ENCODE measurements at places on chromosomes 11 and 22.
A peak's percentile ranks its signal among the peaks of the same experiment; 100 is the strongest.

DNA sequence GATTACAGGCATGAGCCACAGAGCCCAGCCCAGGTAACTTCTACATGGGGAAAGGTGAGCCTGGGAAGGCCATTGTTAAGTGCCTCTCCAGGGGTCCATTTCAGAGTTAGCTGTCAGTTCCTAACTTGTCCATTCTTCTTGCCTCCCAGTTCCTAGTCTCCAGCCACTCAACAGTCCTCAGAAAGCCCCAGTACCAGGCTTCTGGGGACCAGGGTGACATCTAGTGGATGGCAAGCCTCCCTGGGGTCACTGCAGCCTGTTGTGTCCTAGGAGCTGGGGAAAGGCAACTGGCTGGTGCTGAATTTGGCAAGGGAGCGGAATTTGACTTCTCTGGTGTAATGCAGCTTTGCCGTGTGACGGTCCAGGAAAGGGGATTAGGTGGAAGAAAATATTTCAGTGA lies 2.1 kb downstream of the LGALS12 start:
- no peaks in the 10 kb centered on the region for H3K36me3 ChIP-seq
- no peak overlapping the region for H3K4me3 ChIP-seq
- no peaks in the 10 kb centered on the region for H3K27me3 ChIP-seq

- no peaks in the 10 kb centered on the region for H3K4me1 ChIP-seq
- no peak for DNase-seq
- H3K27ac ChIP-seq, result no peak overlapping the region
- no peak overlapping the region for H3K4me3 ChIP-seq
- H3K27me3 ChIP-seq, result no peaks in the 10 kb centered on the region
Observed at GRCh38 chr11:123505546-123506299, 75.7 kb downstream of the GRAMD1B start.

DNA sequence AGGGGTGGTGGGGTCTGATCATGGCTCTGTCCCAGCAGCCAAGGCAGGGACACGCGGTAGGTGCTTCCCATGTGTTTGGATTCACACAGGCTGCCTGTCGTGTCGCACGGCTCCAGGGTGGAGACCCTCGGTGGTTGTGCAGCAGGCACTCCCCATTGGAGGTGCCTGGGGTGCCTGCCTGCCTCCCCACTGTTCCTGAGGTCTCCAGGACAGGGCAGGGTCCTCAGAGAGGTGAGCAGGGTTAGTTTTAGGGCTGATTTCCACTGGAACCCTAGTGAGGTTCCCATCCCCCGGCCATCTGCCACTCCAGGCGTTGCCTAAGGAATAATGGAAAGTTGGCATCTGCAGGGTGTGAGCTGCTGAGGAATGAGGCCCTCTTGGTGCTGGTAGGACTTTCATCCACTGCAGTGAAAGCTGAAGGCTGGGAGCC lies 32.3 kb downstream of the OSBPL5 start:
- H3K27ac ChIP-seq, result no peak overlapping the region
- H3K36me3 ChIP-seq, result no peaks in the 10 kb centered on the region
- no peak for DNase-seq
- H3K27me3 ChIP-seq, result no peaks in the 10 kb centered on the region

GRCh38 chr11:78737891-78738290 lies 163.2 kb upstream of the NARS2 start:
- peaks cover 8% of the 10 kb centered on the region for H3K4me1 ChIP-seq
- no peaks in the 10 kb centered on the region for H3K36me3 ChIP-seq
- H3K4me3 ChIP-seq, result no peak overlapping the region
- DNase-seq, result no peak
- no peak overlapping the region for H3K27ac ChIP-seq

GRCh38 chr11:24828938-24829605 lies 332.2 kb downstream of the LUZP2 start:
- DNase-seq, result no peak
- no peaks in the 10 kb centered on the region for H3K27me3 ChIP-seq
- no peak overlapping the region for H3K27ac ChIP-seq
- H3K36me3 ChIP-seq, result no peaks in the 10 kb centered on the region
- H3K4me3 ChIP-seq, result no peak overlapping the region

GRCh38 chr11:8692417-8692816 lies 9.8 kb downstream of the RPL27A start:
- no peaks in the 10 kb centered on the region for H3K27me3 ChIP-seq
- H3K4me3 ChIP-seq, result no peak overlapping the region
- no peaks in the 10 kb centered on the region for H3K36me3 ChIP-seq

DNA sequence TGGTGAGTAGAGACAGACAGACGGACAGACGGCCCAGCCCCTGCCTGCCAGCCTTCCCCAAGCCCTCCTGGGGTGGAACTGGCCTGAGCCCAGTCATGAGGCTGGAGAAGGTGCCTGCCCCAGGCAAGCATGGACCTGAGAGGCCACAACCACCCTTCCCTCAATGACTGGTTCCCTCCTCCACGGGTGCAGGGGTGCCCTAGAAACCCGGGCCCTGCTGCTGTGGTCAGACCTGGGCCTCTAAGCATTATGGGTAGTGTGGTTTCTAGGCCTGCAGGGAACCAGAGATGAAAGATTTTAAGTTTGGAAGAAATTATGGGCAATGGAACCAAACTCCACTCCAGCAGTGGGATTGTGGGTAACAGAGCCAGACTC lies 13.5 kb downstream of the RHBDD3 start:
- no peak for DNase-seq
- no peaks in the 10 kb centered on the region for H3K27me3 ChIP-seq
- H3K36me3 ChIP-seq, result no peaks in the 10 kb centered on the region
- no peak overlapping the region for H3K27ac ChIP-seq
- no peaks in the 10 kb centered on the region for H3K4me1 ChIP-seq
- no peak overlapping the region for H3K4me3 ChIP-seq

- no peak for DNase-seq
- H3K36me3 ChIP-seq, result no peaks in the 10 kb centered on the region
- H3K4me1 ChIP-seq, result peaks cover 27% of the 10 kb centered on the region
- no peak overlapping the region for H3K27ac ChIP-seq
- H3K4me3 ChIP-seq, result no peak overlapping the region
- H3K27me3 ChIP-seq, result no peaks in the 10 kb centered on the region
Observed at GRCh38 chr11:64353715-64354506, 5.1 kb upstream of the RPS6KA4 start.

DNA sequence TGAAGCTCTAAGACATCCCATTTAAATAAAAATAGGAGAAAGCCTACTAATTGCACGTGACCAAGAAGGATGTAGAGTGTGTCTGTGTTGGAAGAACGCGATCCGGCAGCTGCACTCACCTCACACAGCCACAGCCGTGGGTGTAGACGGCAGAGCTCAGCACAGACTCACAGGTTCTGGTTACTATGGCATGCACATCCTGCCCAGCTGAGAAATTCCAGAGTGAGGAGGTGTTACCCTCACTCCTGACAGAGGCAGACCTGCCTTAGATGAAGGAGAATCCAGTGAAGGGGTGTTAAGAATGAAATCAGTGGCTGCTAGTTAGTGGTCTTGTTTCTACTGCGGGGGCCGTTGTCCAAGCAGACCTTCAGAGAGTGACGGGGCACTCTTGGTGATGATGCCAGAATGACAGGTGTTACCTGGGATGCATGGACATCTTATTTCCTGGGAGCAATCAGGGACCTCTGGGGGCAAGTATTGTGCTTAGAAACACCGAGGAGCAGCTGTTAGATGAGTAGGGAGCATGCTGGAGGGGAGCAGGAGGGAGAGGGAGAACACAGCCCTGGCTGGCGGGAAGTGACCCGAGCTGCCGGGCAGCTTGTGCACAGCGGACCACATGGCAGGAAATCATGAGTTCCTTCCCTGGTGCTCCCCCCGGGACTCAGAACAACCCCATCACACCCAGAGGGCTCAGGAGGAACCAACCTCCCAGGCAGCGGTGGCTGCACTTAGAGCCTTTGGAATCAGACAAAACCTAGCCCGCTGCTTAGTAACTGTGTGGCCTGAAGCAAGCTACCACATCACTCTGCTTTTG lies 12.3 kb downstream of the KCNJ5 start:
- no peaks in the 10 kb centered on the region for H3K27me3 ChIP-seq
- H3K4me1 ChIP-seq, result peaks cover 34% of the 10 kb centered on the region
- no peak for DNase-seq

- peak overlapping the region; percentile 98 for H3K27ac ChIP-seq
- H3K4me3 ChIP-seq, result peak overlapping the region; percentile 87
- H3K36me3 ChIP-seq, result no peaks in the 10 kb centered on the region
- no peak for DNase-seq
Observed at GRCh38 chr11:2378527-2379210, 1.6 kb downstream of the CD81 start.

GRCh38 chr11:17381156-17381555 lies 7.3 kb downstream of the KCNJ11 start:
- H3K36me3 ChIP-seq, result no peaks in the 10 kb centered on the region

GRCh38 chr11:122782222-122782621 lies 56.1 kb upstream of the CRTAM start:
- no peak for DNase-seq
- H3K27ac ChIP-seq, result peak overlapping the region; percentile 11
- no peaks in the 10 kb centered on the region for H3K36me3 ChIP-seq
- no peaks in the 10 kb centered on the region for H3K27me3 ChIP-seq

- no peak overlapping the region for H3K27ac ChIP-seq
- no peak overlapping the region for H3K4me3 ChIP-seq
- no peak for DNase-seq
Observed at GRCh38 chr11:94866231-94866822, 98.2 kb downstream of the AMOTL1 start.

DNA sequence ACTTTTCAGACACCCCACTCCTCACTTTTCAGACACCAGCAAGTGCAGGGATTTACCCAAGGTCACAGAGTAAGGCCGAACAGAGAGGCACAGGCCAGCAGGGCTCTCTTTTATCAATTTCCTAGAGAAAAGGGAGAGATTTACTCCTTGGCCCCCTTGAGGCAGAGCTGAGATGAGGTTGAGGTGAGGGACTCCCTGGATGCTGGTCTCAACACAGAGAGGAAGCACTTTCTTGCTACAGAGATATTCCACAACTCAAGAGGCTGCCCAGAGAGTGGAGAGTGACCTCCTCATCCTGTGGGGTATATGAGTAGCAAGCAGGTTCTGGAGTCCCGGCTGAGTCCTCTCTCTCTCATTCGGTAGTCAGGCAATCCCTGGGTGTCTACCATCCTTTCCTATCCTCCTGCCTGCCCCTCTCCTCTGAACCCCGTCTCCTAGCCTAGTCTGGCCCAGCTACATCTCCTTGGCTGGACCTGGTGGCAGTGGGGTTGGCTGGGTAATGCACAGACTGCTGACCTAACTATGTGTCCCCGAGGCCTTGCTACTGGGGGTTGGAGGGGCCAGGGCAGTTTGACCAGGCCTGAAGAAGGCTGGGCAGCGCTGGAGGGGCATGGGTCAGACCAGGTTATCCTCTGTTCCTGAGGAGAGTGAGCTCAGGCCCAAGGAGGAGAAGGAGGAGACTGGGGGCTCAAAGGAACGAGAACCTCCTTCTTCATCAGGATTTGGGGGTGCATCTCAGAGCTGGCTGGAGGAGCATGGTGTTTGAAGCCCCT lies 1.8 kb upstream of the ARHGEF17 start:
- DNase-seq, result no peak
- no peaks in the 10 kb centered on the region for H3K36me3 ChIP-seq
- no peaks in the 10 kb centered on the region for H3K27me3 ChIP-seq
- H3K4me1 ChIP-seq, result peaks cover 33% of the 10 kb centered on the region
- H3K27ac ChIP-seq, result peak overlapping the region; percentile 98
- H3K4me3 ChIP-seq, result no peak overlapping the region

GRCh38 chr11:10575346-10576034 lies 7.0 kb upstream of the LYVE1 start:
- H3K4me3 ChIP-seq, result no peak overlapping the region
- H3K36me3 ChIP-seq, result no peaks in the 10 kb centered on the region
- no peaks in the 10 kb centered on the region for H3K27me3 ChIP-seq

DNA sequence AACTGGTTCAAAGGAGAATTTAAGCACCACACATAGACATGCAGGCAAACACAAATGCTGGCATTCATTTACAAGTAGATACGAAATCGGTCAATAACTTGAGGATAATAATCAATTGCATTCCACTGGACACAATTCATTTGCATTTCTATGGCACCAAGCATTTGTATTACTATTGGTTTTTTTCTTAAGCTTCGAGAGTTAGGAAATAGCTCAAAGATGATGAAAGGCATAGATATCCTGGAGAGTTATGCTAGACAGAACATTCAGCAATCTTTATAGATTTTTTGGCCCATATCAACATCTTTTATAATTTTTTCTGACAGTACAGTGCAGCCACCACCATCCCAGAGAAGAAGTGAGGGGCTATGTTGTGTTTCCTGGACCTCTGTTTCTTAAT lies 544.4 kb downstream of the MIAT start:
- DNase-seq, result no peak
- no peak overlapping the region for H3K4me3 ChIP-seq
- no peak overlapping the region for H3K27ac ChIP-seq
- H3K36me3 ChIP-seq, result no peaks in the 10 kb centered on the region

- H3K27ac ChIP-seq, result no peak overlapping the region
- H3K27me3 ChIP-seq, result no peaks in the 10 kb centered on the region
- no peak overlapping the region for H3K4me3 ChIP-seq
- DNase-seq, result no peak
- no peaks in the 10 kb centered on the region for H3K4me1 ChIP-seq
Observed at GRCh38 chr11:75056814-75057213, 39.9 kb downstream of the OR2AT4 start.

DNA sequence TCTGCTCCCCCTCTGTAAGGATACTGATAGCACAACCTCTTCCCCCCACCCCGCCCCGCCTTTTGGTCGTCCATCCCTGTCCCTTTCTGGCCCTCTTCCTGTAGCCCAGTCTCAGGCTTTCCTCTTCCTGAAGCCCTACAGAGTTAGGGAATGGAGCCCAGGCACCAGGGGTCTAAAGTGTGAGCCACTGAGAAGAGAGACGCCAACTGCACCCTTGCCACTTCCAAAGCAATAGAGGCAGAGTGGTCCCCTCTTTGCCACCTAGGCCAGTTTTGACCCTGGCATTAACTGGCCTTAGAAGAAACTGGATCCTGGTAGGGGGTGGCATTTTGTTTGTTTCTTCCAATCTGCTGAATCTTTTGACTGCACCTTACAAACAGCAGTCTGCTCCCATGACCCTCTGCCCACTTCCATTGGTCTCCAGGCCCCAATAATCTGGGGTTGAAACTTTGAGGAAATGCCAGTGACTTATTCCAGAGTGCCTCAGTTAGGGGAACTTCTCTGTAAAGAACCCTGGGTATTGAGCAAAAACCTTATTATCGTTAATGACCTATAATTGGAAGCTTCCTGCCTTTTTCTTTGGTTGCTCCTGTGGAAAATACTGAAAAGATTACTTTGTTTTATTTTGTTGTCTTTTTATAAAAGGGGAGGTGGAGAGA lies 9.7 kb upstream of the GRK2 start:
- no peak for DNase-seq
- no peak overlapping the region for H3K27ac ChIP-seq
- no peak overlapping the region for H3K4me3 ChIP-seq
- H3K36me3 ChIP-seq, result no peaks in the 10 kb centered on the region

GRCh38 chr11:77753230-77753629 lies 67.3 kb downstream of the RSF1 start:
- no peak overlapping the region for H3K27ac ChIP-seq
- no peaks in the 10 kb centered on the region for H3K27me3 ChIP-seq
- no peak overlapping the region for H3K4me3 ChIP-seq
- DNase-seq, result no peak
- no peaks in the 10 kb centered on the region for H3K36me3 ChIP-seq

- peaks cover 13% of the 10 kb centered on the region for H3K4me1 ChIP-seq
- H3K36me3 ChIP-seq, result no peaks in the 10 kb centered on the region
- H3K27me3 ChIP-seq, result no peaks in the 10 kb centered on the region
- no peak overlapping the region for H3K4me3 ChIP-seq
Observed at GRCh38 chr22:45082795-45083194, 73.0 kb upstream of the PHF21B start.

All from vagina (tissue), 2 donors.